HEK293T (cell line): ENCODE measurements at places on chromosomes 2 and 18.

- no peak for DNase-seq
Observed at GRCh38 chr18:58309099-58309498, 265.1 kb downstream of the NEDD4L start.

- no peak for DNase-seq
Observed at GRCh38 chr18:10847408-10847790, 302.0 kb downstream of the PIEZO2 start.

GRCh38 chr2:106575955-106576354, 88.8 kb downstream of the CD8B2 start:
- no peak for DNase-seq

GRCh38 chr2:129129087-129129486, 810.4 kb upstream of the HS6ST1 start:
- DNase-seq = no peak

DNA sequence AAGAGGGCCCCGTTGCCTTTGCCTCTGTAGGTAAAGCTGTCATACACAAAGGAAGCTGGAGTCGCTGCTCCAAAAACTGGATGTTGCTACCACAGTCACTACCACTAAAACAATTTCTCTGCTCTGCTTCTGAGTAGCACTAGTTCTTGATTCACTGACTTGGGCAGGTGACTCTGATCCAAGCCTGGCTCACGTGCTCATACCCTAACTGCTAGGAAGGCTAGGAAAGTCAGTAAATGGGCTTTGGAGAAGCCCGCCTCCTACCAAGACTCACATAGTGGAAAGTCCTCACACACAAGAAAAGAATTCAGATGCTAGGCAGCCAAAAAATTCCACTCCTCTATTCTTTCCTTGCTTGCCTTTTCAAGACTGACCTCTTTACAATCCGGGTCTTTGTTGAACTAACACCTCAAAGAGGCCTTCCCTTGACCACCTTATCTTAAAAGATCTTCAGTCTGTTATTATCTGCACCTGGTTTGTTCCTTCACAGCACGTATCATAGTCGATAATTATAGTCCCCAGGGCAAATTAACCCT, 11.4 kb upstream of the DYNC1I2 start:
- DNase-seq = no peak

- no peak for DNase-seq
Observed at GRCh38 chr2:64934530-64934929, 54.7 kb upstream of the SLC1A4 start.

DNA sequence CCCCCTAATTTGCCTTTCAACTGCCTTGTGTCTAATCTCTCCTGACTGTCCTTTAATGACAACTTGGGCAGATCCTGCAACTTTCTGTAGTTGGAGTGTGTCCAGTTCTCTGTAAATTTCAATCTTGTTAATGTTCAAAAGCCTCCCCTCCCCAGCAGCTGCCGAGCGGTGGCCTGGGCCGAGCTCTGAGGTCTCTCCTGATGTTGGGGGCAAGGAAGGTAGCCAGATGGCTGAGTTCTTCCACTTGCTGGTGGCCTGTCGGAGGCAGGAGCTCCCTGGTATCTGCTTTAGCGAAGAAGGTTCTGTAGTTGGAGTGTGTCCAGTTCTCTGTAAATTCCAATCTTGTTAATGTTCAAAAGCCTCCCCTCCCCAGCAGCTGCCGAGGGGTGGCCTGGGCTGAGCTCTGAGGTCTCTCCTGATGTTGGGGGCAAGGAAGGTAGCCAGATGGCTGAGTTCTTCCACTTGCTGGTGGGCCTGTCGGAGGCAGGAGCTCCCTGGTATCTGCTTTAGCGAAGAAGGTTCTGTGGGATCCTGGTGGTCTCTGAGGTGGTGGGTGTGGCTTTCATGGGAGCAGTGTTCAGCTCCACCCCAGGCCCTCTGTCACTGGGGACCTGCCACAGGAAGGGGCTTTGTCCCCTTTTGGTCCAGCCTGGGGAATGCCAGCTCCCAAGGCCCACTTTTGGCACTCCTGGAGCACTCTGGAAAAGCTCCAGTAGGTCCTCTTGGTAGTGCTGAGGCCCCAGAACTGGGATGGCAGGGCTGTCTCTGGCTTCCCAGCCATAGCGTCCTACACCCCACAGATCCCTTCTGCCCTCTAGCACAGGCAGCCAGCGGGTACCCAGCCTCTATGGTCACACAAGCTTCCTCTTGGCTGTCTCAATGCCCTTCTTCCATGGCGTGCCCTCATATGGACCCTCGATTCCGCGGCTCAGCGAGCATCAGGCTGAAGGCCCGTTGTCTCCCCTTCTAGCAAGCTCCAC, 211.9 kb downstream of the ALPK2 start:
- no peak for DNase-seq

DNA sequence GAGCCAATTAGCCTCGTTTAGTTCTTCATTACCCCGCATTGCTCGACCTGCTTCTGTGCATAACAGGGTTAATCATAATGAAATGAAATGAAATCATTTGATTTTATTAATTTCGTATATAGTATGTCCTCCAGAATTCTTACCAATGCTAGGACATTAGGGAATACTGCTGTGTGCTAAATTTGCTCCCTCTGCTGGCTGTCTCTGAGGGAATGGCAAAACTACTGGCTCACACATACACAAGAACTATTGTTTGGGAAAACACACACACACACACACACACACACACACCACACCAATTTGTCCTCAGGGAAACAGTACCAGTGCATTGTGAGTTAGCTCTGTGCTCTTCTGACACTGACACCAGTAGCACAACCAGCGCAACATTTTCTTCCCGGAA, 273.3 kb upstream of the TCF4 start:
- DNase-seq = peak; percentile 10

- DNase-seq = no peak
Observed at GRCh38 chr2:222615320-222615719, 40.6 kb downstream of the FARSB start.

DNA sequence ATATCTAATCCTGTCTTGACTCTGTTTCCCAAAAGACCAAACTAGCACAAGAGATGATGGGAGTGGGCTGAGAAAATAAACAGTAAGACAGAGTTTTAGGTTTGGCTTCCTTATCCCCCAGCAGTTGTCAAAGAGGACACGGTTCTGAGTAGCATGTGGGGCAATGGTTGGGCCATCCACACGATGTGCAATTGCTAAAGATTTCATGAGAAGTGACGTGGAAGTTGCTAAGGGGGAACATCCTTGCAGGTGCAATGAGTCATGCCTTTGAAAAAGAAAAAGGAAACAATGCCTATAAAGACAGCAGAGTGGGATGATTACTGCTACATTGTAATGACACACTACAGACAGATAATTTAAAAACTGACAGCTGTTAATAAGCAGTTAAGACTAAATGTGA, 1395.8 kb downstream of the LRP1B start:
- DNase-seq = no peak
